ENCODE measurements at places on chromosomes 16 and 17.

GRCh38 chr16:65125322-65125721 lies 3.5 kb upstream of the CDH11 start:
- DNase-seq, result no peak

DNA sequence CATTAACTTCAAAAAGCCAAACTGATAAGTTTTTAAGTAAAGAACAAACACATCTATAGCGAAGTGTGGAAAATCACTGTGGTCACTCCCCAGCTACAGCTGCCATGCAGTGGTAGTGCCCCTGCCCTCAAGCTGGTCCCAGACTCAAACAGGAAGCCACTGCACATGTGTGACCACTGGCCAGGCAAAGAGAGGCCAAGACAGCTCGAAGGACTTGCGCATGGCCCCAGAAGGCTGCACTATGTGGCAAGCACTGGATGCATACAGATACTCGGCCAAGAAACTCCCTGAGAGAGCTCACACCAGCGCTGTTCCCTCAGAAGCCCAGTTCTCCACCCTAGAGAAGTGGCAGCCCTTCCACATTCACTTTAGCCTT lies 82.4 kb downstream of the ANKRD11 start:
- no peak for DNase-seq

DNA sequence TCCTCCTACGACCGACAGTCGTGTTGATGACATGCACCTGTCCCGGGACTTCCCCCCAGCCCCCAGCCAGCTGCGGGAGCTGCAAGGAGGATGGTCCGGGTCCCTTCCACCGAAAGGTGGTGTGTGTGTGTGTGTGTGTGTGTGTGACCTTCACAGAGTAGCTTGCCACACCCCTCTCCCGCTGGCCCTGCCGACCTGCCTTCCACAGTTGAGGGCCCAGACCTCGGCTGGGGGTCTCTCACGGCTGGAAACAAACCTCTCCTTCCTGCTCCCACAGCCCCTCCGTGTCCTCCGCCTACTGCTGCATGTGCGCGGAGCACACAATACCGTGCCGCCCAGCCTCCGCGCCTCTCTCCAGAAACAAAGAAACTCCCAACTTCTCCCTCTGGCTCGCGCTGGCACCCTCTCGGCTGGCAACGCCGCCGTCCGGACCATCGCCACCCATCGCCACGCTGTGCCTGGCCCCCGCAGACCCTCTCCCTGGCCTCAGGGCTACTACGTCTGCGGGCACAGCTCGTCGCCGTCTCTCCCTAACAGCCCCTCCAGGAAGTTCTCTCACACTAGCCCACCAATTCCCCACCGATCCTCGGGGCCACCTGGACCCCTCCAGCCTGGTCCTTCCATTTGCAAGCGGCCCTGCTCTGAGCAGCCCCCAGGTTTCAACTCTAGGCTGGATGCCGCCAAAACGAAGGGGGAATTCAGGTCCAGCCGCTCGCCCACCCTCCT lies 81.2 kb downstream of the TIMM22 start:
- DNase-seq, result no peak

DNA sequence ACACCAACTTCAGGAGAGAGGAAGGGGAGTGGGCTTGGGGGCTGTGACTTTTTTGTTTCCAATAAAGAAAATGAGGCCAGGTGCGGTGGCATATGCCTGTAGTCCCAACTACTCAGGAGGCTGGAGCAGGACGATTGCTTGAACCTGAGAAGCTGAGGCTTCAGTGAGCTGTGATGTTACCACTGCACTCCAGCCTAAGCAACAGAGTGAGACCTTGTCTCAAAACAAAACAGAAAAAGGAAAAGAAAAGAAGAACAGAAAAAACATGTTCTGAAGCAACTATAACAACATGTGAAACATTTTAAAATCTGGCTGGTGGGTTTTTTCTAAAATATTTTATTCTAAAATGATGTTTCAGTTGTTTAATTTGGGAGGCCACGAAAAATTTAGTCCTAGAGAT lies 554.0 kb upstream of the ZFHX3 start:
- no peak for DNase-seq

DNA sequence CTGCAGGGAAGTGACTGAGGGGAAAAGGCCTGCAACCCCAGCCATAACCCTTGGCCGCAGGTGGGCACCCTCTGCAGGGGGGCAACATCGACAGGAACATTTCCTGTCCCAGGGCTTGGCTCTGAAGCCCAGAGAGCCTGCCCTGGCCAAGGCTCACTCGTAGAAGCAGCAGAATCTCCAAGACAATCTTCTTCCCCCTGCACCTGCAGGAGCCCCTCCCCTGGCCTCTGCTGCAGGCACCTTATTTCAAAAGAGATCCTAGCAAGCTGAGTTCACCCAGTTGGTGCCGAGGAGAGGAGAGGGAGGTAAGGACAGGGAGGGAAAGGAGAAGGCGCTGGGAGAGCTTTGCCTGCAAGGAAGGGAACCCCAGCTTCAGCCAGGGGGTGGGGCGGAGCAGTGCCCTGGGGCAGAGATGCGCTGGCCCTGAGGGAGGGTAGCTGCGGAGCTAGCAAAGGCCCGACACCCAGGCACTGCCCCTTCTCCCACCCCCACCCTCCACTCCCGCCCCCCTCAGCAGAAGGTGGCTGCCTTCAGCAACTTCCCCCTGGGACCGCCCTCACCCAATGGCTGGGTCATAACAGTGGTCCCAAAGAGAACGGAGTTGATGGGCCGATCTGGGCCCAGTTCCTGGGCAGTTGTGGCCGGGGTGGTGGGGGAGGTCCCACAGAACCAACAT lies 104.3 kb upstream of the TNRC6C start:
- DNase-seq, result no peak

DNA sequence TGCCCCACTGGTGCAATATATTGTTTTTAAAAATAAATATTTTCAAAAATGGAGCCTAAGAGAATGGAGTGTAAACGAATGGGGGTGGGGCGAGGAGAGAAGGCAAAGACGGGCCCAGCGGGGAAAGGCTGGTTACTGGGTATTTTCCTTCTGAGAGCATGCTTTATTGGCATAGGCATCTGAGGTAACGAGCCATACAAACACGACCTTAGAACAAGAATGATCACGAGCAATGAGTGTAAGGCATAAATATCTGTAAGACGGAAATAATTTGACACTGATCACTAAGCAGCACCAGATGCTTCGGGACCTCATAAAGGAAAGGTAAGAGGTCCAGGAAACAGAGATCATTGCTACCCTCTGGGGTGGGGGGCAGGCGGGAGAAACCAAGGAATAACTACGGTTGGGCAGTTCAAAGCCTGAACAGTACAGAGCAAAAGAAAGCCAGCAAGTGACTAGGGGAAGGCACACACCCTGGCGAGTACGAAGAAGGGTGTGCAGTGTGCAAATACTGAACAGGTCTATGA lies 959 bp downstream of the SSH2 start:
- no peak for DNase-seq

DNA sequence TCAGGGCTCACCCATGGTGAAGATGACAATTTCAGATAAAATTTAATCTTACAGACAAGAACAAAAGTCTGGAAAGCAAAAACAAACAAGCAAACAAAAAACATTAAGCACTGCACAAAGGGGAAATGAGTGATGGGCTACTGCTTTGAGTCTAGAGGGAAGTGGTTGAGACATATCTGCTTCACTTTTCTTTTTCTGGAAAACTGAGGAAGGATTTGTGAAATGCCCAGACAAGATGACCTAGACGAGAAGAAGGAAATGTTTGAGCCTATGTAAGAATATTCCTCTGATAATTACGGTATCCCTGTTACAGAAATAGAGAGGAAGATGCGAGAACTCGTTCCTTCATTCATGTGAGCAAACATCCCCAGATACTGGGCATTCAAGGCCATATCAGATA lies 11.5 kb upstream of the HYDIN start:
- DNase-seq, result no peak

DNA sequence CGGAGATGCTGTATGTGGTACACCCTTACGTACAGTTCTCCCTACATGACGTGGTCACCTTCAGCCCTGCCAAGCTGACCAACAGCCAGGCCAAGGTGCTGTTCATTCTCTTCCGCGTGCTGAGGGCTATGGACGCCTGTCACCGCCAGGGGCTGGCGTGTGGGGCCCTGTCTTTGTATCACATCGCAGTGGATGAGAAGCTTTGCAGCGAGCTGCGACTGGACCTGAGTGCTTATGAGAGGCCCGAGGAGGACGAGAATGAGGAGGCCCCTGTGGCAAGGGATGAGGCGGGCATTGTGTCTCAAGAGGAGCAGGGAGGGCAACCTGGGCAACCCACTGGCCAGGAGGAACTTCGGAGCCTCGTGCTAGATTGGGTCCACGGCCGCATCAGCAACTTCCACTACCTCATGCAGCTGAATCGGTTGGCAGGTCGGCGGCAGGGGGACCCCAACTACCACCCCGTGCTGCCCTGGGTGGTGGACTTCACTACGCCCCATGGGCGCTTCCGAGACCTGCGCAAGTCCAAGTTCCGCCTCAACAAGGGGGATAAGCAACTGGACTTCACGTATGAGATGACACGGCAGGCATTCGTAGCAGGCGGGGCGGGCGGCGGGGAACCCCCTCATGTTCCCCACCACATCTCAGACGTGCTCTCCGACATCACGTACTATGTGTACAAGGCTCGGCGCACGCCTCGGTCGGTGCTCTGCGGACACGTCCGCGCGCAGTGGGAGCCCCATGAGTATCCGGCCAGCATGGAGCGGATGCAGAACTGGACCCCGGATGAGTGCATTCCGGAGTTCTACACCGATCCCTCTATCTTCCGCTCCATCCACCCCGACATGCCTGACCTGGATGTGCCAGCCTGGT lies 1.4 kb downstream of the WDR81 start:
- DNase-seq, result no peak

- no peak for DNase-seq
Observed at GRCh38 chr17:6894206-6894528, 62.6 kb upstream of the TEKT1 start.

DNA sequence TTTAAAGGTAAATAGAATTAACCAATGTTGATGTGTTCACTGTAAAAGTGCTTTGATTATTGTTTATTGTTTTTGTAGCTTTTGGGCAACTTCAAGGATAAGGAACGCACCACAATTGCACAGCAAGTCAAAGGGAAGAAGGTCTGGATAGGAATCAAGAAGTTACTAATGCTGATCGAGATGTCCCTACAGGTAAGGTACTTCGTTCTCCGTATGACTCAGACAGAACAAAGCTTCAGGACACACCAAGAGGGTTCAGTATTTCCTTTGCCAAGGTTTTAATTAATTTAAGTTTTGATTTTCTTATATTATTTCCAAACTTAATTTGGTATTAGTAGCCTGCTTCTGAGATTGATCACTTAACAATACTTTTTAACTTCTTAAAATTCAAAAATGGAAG lies 67.1 kb downstream of the WNT3 start:
- DNase-seq, result no peak

GRCh38 chr17:9355846-9356245 lies 219.8 kb downstream of the STX8 start:
- DNase-seq, result no peak

DNA sequence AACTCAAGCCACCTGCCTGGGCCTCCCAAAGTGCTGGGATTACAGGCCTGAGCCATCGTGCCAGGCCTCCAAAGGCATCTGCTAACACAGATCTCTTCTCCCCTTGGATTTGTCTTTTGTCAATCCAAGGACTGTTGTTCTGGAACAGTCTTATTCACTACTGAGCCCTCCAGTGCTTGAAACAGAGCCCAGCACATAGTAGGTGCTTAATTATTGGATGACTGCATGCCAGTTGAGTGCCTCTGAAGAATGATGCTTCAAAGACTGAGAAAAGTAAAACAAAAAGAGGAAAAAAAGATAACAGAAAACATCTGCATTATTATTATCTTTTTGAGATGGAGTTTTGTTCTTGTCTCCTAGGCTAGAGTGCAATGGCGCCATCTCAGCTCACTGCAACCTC lies 1.7 kb upstream of the CRISPLD2 start:
- DNase-seq, result no peak

DNA sequence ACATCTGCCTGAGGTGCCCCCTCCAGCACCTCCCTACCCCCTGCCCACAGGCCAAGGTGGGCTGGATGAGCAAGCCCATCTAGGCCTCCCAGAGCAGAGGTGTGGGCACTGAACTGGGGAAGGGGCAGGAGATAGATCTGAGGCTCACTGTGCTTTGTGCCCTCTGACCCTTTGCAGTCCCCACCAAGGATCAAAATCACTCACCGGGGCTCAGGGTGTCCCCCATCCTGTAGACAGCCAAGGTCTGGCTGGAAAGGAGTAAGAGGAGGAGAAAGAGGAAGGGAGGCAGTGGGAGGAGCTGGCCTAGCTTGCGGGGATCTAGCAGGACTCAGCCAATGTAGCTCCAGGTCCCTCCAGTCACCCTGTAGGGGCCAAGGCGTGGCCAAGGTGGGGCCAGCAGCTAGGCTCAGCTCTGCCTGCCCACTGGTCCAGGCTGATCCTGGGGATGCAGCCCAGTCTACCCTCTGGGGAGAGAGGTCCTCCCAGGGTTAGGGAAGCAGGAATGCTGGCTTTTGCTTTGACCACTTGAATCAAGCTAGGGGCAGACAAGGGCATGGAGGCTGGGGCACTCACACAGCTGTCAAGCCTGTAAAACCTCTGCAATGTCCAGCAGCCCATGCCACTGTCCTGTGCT lies 1.8 kb downstream of the SLC12A4 start:
- no peak for DNase-seq

DNA sequence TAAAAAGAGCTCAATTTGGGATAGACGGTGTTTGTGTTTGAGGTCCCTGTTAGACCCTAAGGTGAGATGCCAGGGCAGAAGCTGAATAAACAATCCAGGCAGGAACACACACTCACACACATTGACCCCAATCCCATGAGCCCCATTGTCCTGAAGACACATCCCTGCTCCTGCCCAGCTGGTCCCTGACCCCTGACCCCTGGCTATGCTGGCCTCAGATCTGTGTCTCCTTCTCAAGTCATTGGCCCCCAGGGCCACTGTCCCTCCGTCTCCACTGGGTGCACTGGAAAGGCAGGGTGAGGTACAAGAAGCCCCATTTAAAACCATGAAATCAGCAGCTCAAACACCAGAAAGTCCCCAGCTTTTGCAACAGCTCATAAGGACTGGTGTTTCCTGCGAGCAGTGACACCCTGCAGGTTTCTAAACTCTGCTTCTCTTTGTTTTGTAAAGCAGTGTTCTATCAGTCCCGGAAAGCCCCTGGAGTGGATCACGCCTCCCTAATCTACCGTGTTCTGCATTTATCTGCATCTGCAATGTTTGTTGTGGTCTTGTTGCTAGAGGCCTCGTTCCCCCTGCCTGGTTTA lies 18.0 kb upstream of the ASGR2 start:
- no peak for DNase-seq

GRCh38 chr17:49899191-49899485 lies 51.3 kb upstream of the TAC4 start:
- no peak for DNase-seq

- no peak for DNase-seq
Observed at GRCh38 chr16:22887445-22887844, 73.5 kb downstream of the HS3ST2 start.

DNA sequence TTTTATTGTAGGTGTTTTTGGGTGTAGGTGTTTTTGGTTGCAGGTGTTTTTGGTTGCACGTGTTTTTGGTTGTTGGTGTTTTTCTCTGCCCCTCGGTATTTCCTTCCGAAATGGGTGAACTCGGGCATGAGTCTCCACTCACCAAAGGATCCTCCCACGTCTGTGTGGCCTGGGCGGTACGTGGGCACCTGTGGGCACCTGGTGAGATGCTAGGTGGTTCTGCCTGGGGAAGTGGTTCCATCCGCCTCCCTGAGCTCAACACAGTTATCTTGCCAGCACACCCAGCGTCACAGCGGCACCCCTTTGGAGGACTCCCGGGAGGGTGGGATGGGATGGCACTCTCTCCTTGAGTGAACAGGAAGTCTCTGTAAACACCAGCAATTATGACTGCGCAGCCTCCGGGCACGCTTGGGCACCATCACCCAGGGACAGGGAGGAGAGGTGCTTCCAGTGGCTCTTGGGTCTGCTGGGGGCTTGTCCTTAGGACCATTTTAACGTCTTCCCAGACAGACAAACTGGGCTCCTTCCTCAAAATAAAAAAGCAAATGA lies 29.8 kb downstream of the COX4I1 start:
- DNase-seq, result no peak

GRCh38 chr16:68166264-68166663 lies 69.7 kb downstream of the ESRP2 start:
- DNase-seq, result no peak
